ENCODE measurements at places on chromosomes 2 and 18.

DNA sequence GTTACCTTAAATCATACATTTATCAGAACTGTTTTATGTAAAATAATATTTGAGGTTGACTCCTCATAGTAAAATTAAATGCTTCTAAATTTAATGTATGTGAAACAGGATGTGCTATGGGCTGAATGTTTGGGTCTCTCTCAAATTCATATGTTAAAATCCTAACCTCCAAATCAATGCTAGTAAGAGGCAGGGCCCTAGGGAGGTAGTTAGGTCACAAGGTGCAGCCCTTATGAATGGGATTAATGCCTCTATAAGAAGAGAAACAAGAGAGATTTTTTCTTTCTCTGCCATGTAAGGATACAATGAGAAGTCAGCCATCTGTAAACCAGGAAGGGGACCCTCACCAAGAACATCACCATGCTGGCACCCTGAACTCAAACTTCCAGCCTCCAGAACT lies 67.2 kb upstream of the ETAA1 start:
- DNase-seq: no peak

- DNase-seq: no peak
These were observed 419.6 kb downstream of the SOX11 start for GRCh38 chr2:6111781-6112261.

- no peak for DNase-seq
These were observed 133.3 kb upstream of the SPRED2 start for GRCh38 chr2:65565681-65566080.

GRCh38 chr2:217085543-217085942 lies 225.7 kb upstream of the TNP1 start:
- peak; percentile 56 for DNase-seq

DNA sequence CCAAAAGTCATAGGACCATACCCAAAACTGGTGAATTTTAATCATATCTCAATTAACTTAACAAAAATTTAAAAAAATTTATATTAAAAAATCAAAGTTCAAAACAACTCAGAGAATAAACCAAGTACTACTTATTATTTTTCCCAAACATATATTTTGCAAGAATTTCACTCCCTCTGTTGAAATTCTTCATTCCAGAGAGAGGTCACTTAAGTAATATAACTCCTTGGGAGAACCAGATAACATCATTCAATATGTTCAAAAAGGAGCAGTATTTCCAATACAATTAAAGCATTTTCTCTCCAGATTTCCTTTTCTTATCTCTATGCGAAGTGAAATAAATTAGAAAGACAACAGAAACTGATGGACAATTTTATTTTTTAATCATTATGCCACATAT lies 165.9 kb upstream of the RND3 start:
- no peak for DNase-seq

GRCh38 chr18:4106407-4107033 lies 348.6 kb downstream of the DLGAP1 start:
- peak; percentile 35 for DNase-seq

DNA sequence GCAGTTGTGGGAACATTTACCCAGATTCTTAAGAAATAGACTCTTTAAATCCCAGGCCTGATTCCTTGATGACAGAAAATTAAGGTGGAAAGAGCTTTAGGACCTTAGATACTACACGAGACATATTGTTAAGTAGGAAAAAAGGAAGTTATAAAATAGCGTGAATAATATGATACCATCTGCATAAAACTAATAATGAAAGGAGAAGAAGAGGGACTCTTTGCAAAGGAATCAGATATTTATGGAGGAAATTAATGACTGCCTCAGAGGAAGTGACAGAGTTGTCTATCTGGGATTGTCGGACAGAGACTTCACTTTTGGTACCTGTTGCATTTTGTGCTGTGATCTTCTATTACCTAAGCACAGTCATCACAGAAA lies 20.8 kb downstream of the APCDD1 start:
- no peak for DNase-seq

GRCh38 chr2:123596621-123597020 lies 428.5 kb upstream of the CNTNAP5 start:
- no peak for DNase-seq

DNA sequence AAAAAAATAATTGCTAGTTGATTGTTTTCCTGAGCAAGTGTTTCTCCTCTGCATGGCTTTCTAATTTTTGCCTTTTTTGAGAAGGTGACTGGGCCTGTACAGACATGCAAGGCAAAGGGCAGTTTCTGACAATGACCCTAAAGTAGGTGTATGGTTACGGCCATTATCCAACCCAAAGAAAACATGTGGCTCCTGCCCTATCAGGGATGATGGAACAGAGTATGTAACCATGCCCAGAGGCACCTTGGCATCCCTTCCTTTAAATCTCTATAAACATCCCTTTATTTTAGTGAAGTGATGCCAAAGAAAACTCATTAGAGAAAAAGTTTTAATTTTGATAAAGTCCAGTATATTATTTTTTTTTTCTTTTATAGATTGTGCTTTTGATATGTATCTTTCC lies 217.5 kb downstream of the LPIN1 start:
- no peak for DNase-seq

DNA sequence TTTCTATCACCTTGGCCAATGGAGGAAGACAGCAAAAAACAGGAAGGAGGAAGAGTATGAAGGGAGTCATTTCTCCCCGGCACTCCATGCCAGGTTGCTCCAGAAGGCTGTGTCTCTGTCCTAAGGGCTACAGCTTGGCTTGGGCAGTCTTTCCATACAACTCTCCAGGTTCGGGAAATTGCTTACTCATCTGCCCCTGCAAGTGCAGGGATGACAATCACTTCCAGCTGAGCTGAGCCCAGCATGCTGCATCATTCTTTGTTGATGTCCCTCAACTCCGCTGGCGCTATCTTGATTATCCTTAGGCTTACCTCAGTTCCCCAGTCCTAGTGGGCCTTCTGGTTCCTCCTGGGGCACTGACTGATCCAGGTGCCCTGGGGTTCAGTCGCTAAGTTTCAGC lies 86.9 kb upstream of the COPS8 start:
- DNase-seq: peak; percentile 17

DNA sequence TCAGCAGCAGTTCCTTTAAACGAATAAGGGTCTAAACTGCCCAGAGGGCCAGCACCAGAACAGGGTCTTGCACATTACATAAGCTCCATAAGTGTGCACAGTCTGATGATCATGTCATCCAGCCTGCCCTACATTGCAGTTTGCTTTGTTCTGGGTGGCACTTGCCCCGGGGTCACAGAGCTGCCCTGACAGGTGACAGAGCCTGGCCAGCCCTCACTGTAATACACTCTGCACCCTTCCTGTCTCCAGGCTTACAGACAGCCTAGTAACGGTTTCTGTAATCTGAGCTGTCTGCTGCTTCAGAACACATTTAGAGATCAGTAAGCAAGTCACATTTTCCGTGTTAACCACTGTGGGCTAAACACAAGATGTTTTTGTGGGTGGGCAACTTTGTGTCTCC lies 213.3 kb downstream of the FAM210A start:
- no peak for DNase-seq

- no peak for DNase-seq
These were observed 8.1 kb upstream of the BOLA3 start for GRCh38 chr2:74155830-74156229.

DNA sequence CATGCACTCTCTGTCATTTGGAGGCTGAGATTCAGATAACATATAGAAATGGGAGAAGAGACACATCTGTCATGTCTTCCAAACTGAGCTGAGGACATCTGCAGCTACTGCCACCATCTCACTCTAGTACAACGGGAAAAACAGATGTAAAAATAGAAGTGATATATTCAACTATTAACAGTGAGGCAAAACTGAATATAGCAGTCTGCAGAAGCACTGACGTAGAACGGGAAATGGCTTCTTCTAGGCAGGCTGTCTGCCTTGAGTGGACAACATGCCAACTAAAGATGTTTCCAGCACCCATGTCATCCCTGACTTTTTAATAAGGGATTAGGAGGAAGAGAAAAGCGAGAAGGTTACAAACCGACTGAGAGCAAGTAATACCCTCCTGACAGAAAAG lies 51.6 kb downstream of the MRPL33 start:
- no peak for DNase-seq

GRCh38 chr2:145812165-145812554 lies 1292.2 kb upstream of the ZEB2 start:
- no peak for DNase-seq

GRCh38 chr2:200086911-200087310 lies 131.5 kb downstream of the MAIP1 start:
- no peak for DNase-seq

DNA sequence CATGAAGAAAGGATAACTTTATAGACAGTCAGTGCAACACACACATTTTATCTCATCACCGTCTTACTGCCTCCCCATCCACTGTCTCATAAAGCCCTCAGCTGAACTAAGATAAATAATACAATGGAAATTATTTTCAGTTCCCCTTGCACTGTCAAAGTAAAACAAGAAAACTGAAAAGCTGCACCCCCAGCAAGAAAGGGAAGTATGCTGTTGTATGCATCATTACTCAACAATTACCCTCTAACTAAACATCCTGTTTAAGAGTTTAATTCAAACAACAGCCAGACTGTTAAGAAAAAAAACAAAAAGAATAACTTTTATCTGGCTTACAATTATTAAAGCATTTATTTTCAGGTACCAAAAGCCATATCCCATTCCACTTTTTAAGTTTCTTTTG lies 25.0 kb downstream of the MPPE1 start:
- no peak for DNase-seq

GRCh38 chr2:134411828-134412638 lies 158.2 kb downstream of the MGAT5 start:
- peak; percentile 89 for DNase-seq

DNA sequence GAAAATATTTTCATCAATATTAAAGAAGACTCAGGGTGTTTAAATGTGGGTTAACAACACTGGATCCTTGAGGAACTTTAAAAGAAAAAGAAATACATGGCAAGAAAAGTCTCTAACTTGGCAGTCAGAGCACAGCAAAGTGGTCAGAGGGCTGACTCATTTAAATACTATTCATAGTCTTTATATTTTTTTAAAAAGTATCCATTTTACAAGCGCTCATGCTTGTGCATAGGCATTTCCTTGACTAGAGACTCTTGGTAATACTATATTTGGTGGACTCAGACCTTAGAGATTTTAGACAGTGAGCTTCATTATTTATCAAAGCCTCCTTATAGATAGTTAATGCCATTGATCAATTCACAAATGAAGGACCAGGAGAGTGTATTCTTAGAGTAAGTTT lies 110.2 kb downstream of the ABCA12 start:
- peak; percentile 39 for DNase-seq
